ENCODE measurements at places on chromosomes 2 and 18. TPM values are rescaled to one million over a fixed set of nuclear protein-coding genes. Genes with fewer than 3 reads are reported as not detected.

DNA sequence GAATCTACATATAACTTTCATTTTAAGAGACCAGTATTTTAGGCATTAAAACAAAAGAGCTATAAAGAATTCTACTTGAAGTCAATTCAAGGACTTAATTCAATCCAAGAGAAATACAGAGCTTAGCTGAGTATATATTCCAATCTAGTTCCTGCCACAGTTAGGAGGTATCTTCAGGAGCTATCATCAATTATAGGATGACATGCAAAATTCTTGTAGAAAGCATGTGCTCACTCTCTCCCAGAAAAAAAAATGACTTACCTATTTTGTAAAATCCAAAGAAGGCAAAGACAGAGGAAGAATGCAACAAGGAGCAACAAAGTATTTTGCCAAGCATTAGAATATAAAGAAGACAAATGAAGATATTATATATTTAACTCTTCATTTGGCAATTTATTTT, 31.8 kb upstream of the CFAP36 start:
- no peak for DNase-seq

DNA sequence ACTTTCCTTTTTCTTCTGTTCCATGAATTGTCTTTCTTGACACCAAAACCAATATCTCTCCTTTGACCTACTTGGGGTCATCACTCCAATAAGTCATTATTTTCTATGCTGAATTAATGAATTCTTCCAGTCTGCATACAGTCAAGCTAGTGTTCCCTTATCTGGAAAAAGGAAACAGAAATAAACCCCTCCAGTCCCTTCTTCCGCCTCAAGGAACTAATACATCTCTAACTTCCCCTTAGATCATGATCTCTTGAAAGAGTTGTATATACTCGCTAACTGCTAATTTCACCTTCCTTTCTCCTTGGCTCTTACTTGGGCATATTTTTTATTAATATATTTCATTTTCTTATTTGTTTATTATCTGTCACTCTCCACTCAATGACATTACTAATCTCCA, 7.3 kb upstream of the ARHGAP15 start:
- DNase-seq = no peak

DNA sequence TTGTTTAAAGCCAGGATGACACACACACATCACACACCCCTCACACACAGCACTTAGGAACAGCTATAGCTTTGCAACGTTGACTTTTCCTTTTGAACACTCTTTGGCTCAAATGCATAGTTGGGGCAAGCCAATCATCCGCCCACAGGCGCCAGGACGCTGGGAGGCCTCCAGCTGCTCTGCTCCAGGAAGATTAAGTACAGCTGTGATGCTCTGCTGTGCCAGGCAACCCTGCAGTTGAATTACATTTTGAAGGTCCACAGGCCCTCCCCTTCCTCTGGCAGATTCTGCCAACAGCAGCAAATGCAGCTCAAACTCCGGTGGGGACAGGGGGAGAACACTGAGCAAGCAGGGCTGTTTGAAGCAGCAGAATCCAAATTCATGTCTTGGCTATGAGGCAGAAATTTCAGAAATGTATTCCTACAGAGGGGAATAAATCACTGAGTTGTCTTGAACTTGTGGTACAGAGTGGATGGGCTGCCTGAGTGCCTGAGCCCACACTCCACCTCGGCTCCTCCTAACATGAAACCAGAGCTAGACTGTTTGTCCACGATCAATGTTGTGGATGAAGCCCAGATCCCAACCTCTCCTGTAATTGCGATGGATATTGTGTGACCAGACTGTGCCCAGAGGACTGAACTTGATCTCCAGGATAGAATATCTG, 86.5 kb upstream of the PPP1CB start:
- DNase-seq = no peak

GRCh38 chr2:144712550-144712940, 192.6 kb upstream of the ZEB2 start:
- no peak for DNase-seq

GRCh38 chr2:39715095-39715494, 49.4 kb downstream of the TMEM178A start:
- no peak for DNase-seq

The EIF2B4 gene
- 33.4 TPM for total RNA-seq

The SERPINB10 gene
- not detected for total RNA-seq

Measured in omental fat pad (tissue), 4 donors.